Neuronal stem cell (in vitro differentiated cells): ENCODE measurements at places on chromosomes 1 and 21.

DNA sequence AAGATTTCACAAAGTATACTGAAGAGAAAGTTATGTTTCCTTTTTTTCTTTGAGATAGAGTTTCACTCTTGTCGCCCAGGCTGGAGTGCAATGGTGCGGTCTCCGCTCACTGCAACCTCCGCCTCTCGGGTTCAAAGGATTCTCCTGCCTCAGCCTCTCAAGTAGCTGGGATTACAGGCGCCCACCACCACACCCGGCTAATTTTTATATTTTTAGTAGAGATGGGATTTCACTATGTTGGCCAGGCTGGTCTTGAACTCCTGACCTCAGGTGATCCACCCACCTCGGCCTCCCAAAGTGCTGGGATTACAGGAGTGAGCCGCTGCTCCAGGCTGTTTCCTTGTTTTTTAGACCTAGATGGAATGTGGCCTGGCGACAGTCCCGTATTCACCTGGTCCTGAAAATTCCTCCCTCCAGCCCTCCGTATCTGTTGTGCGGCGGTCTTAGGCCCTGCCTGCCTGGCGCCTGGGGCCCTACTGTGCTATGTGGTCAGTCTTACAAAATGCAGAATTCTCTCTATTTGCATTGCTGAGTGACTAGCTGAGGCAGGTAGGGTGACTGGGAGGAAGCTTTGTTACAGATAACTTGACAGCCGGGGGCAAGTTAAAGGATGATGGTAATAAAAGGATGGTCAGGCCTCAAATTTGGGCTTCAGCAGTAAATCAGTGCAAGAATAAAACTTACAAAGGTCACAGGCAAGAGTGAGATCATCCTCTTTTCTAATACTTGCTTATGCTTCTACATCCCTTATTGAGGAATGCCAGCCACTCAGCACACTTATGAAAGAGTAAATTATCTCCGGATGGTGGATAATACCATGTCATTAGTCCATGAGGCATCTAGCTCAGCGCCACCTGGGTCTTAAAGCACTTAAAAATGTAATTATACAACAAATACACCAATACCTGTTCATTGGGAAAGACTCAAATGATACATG, 30.3 kb downstream of the PARK7 start:
- no peak for DNase-seq

DNA sequence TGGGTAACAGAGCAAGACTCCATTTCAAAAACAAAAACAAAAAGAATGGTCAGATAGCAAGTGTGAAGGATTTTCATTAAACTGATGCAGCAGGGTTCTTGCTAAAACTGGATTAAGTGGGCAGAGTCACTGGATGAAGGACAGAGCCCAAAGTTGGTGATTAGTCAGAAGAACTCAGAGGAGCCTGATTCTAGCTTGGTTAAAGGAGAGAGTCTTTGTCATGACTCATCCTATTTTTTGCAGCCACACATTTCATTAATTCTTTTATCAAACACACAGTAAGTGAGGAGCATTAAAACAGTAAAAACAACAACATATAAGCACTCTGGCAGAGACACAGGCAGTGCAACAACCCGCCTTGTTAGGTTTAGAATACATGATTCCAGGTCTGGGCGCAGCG, 56.0 kb upstream of the EDARADD start:
- no peak for DNase-seq

DNA sequence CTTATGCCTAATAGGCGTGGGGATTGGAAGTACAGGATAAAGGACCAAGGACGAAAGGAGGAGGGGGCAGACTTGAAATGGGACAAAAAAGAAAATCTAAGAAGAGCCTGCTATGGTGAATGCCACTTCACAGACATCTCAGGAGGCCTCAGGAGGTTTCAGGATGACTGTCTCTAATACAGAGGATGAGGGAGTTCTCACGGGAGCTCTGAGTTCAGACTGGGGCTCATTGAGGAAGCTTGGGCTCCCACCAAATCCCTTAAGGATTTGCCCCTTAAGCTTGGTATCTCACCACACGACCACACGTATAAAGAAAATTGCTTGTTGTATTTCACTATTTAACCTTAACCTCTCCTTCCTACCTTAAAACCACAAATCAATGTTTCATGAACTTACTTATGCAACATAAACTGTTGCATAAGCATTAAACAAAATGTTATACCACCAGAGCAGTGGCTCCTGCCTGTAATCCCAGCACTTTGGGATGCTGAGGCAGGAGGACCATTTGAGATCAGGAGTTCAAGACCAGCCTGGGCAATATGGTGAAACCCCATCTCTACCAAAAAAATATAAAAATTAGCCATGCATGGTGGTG, 12.4 kb downstream of the SLC30A1 start:
- no peak for DNase-seq

GRCh38 chr1:66326867-66327266, 207.1 kb upstream of the SGIP1 start:
- no peak for DNase-seq

DNA sequence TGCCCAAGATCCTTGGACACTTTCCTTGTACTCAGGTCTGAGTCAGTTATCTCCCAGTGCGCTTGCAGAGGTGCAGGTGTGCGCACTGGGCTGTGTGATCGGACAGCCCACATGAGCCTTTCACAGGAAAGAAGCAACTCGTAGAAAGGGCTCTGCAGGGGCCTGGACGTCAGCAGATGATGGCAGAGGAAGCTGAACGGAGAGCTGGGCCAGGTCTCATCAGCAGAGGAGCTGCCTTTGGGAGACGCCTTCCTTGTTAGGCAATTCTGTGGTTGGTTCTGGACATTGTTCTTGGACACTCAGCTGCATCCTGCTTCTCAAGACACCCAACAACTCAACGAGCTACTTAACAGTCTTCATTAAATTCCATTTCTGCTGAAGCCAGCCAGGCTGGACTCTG, 7.5 kb upstream of the PROK1 start:
- no peak for DNase-seq

DNA sequence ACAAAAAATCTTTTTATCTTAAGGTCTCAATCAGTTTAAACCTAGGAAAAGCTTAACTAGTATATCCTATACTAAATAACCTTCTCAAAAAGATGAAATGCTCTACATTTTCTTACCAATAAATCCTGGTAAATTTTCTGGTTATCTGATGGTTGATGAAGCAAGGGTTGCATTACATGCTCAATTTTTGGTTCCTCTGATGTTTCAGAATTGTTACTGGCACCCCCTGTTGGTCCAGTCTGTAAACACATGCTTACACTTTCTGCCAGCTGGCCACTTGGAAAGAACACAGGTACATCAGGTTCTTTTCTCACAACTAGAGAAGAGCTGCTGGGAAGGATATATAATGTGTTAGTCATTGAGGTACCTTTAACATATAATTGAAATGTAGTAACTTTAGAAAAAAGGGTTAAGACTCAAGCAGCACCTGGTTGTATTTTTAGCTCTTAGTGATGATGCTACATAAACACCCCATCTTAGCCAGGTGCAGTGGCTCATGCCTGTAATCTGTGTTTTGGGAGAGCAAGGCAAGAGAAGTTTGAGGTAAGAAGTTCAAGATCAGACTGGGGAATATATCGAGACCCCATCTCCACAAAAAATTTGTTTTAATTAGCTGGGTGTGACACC, 30.9 kb upstream of the TAL1 start:
- no peak for DNase-seq

GRCh38 chr1:77639056-77639455, 43.4 kb downstream of the ZZZ3 start:
- no peak for DNase-seq

- no peak for DNase-seq
Observed at GRCh38 chr1:1345384-1345783, 3.8 kb downstream of the DVL1 start.

DNA sequence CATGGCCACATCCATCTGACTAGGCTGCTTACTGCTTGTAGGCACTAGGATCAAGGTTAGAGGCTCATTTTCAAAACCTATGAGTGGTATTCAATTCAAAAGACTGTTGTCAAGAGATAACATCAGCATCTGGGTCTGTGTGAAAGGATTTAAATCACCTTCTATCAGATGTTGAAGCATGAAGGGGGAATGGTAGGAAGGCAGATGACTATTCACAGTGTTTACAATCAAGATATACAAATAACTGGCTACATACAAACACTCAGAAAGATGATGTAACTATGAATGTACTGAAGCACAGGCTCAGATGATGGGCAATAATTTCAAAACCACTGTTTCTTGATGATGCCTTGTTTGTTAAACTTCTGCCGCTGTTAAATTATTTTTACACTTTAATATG, 249.2 kb downstream of the SLC45A1 start:
- DNase-seq = no peak

DNA sequence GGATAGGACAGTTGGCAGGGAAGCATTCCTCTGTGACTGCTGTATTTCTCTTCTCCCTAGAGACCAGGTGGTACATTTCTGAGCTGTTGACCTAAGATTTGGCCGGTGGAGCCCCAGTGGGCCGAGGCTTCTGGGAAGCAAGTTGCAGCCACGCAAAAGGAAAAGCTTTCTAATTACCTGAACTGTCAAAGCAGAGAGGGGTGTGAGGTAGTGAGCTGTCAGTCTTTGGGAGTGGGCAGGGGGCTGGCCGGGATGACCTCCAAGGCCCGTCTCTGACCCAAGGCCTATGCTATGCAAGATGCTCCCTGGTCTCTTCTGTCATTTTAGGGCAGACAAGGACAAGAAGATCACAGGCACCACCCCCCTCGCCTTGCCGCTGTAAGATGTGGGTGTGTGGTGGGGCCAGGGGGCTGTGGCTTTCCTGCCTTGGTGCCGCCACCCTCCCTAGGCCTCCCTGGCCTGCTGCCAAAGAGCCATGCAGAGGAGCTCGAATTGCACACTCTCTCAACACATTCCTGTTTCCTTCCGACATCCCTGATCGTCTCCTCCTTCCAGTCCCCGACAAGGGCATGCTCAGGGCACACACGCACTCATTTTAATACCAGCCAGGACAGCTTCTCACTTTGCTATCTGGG, 7.7 kb downstream of the PADI1 start:
- no peak for DNase-seq

- DNase-seq = peak; percentile 58
Observed at GRCh38 chr1:56584910-56585528, 5.7 kb upstream of the PLPP3 start.

DNA sequence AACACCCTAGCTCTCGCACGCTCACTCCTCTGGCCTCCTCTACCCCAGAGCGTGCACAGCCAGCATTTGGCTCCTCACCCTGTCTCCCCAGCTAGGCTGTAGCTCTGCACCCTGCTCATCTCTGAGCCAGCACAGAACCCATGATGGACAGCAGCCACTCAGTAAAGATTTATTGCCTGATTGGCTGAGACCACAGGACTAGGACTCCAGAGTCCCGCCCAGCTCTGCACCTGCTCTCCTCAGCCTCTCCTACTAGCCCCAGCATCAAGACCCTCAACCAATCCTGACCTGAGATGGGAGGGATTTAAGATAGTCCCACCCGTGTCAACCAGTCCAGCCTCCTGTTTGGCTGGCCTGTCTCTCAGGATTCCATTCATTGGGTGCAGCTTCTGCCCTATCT, 9.3 kb downstream of the C1QB start:
- DNase-seq = peak; percentile 31

GRCh38 chr1:159084152-159084551, 7.6 kb upstream of the AIM2 start:
- no peak for DNase-seq

DNA sequence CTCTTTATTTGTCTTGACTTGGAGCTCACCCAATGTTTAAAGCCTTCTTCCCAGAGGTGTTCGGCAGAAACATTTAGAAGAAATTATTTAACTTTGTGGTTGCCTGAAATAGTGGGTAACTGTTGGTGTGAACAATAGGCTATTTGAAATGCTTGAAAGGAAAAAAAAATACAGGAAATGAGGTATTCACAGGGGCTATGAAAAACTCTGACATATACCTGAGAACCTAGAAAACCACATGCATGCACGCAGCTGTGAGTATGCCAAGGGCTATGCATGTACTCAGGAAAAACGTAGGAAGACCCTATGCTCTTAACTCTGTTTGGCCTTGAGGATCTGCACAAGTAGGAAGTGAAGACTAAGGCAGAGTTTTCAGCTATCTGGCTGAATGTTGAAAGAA, 16.4 kb upstream of the RNF186 start:
- DNase-seq = no peak

GRCh38 chr1:7462617-7463016, 308.5 kb upstream of the VAMP3 start:
- DNase-seq = no peak

GRCh38 chr21:34619841-34620665, 5.1 kb upstream of the RCAN1 start:
- DNase-seq = no peak

GRCh38 chr1:37131281-37131680, 97.0 kb upstream of the GRIK3 start:
- DNase-seq = no peak

- no peak for DNase-seq
Observed at GRCh38 chr1:235639226-235640205, 10.1 kb downstream of the GNG4 start.

GRCh38 chr1:47243910-47244309, 11.9 kb upstream of the TAL1 start:
- no peak for DNase-seq
